Stimulated activated CD8-positive, alpha-beta memory T cell treated with anti-CD3 and anti-CD28 coated beads, Interleukin-12 subunit alpha, Interleukin-12 subunit beta, amount 100 ng/mL, for 1 hour (primary cell): ENCODE measurements at places on chromosomes 7 and 10.

- no peak for DNase-seq
Observed at GRCh38 chr7:73599151-73599882, 20.9 kb upstream of the TBL2 start.

GRCh38 chr7:50956522-50957155, 173.9 kb upstream of the GRB10 start:
- DNase-seq: no peak

DNA sequence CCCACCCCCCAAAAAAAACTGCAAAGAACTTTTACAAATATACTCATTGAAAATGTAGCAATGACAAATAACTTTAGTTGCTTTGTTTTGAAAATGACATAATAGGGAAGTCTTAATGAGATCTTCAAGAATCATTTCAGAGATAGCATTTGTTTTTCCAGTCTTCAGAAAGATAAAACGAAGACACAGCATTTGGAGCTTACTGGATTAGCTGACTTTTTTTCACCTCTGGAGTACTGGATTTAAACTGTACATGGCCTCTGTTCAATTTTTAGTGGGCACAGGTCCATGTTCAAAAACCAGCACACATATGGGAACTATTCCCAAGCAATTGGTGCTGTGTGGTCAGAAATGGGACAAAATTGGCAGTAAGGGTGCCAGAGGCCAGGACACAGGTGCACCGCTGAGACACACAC, 3.9 kb downstream of the RAB11FIP2 start:
- DNase-seq: no peak

GRCh38 chr10:59284118-59284975, 78.0 kb downstream of the FAM13C start:
- no peak for DNase-seq

DNA sequence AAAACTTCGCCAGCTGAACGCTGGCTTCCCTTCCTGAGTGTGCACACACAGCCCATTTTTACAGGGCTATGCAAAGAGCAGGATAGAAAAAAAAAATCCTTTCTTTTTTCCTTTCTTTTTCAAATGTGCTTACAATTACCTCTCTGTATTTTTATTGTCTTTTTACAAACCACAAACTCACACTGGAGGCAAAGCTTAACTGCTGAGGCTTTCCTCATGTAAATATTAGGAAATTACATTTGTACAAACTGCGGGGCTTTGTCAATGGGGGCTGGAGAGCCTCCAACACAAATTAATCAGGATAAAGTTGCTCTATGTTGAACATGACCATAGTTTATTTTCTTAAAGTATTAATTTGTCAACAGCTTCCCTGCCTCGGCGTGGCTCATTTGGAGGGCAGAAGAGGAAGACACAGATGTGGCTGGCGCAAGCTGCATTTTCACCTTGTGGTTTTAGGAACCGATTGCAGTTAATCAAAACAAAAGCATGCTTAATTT, 411.7 kb upstream of the MKI67 start:
- no peak for DNase-seq

DNA sequence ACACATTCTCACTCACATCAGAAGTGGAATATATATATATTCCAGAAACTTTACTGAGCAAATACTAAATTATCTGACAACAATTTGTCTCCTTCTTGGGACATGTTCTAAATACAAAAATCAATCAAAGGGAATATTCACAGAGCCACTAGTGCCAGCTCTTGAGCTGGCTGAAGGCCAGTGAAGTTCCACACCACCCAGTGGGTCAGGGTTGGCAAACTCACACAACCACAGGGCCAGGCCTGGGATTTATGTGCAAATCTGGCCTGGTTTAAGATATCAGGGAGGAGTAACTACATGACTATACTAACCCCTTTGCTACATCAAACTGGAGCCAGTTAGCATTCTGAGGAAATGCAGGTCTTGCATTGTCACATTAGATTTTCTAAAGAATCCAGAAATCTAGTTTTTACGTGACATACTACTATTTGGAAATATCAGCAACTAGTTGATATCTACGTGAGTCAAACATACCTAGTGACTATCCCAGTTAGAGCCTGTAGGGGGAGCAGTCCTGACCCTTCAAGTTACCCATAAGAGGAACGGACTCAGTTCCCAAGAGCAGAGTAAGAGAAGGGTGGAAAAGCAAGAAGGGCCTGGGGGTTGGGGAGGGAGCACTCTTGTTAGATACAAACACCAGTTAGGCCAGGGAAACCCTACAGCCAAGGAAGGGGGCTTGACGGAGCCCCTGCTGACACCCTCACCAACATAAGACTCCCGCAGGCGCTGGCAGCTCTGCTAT, 600.4 kb downstream of the KCNMA1 start:
- no peak for DNase-seq

DNA sequence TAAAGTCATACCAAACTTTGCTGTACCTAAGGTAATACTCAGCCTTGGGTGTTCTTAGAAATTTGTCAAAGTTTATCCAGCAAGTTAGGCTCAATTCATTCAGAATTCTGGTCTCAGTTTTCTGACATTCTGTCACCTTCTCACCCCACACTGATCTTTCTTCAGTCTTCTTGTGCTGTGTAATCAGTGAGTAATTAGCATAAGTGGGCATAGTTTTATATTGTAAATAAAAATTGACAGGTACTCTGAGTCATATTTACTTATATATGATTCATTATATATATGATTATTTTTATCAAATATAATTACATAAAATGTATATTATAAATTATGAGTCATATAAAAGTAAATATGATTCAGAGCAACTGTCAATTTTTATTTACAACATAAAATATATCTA, 170.9 kb upstream of the MAGI2 start:
- no peak for DNase-seq

DNA sequence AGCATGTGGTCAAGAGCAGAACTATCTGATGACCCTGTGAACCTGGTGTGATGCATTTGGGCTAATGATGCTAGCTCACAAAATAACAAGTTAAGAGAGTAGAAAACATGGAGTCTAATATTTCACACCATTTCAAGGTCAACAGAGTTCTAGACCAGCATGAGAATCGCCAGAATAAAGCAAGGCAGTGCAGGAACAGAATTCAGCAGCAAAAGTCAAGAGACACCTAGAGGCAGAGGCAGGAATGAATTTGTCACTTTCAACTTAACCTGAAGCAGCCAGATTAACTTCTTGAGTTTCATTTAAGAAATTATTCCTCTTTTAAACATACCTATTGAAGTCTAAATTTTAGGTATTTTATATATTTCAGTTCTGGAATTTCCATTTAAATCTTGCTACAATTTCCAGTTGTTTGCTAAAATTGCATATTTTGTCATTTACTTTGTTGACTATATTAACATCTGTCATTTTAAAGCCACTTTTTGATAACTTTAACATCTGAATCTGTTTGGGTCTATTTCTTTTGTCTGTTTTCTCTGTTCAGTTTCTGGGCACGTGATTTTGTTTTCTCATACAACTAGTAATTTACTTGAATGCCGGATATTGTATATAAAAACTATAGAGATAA, 44.2 kb upstream of the PRSS58 start:
- DNase-seq: no peak

- no peak for DNase-seq
Observed at GRCh38 chr7:40283391-40283790, 148.6 kb downstream of the SUGCT start.

DNA sequence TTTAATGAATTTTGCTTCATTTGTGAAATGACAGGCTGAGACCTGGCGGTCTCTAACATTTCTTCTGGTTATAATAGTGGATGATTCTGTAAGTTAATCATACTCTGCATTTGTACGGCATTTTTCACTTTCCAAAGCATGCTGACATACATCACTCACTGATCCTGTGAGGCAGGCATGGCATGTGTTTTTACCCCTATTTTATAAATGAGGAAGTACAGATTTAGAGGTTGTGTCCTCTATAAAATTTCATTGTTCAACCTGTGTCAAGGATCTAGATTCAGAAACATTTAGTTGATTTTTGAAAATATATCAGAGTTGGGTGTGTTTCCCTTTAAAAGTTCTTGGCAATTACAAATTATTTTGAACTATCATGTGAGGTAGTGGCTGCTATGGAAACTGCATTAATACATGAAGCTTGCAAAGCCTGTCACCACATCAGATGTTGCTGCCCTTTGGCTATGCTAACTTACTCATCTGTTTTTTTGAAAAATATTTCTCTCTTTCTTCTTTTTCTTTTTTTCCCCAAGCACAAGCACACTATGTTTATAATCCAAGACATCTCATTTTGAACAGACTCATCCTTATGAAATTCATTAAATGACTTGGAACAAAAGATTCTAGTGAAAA, 172.7 kb downstream of the GNAI1 start:
- DNase-seq: no peak
